ENCODE measurements at places on chromosomes 1 and 21.

- no peak for DNase-seq
Observed at GRCh38 chr21:15820327-15820726, 90.5 kb downstream of the USP25 start.

GRCh38 chr1:239997515-239998311, 94.0 kb upstream of the FMN2 start:
- no peak for DNase-seq

- DNase-seq = no peak
Observed at GRCh38 chr21:39911286-39912199, 44.3 kb downstream of the PCP4 start.

GRCh38 chr1:230851291-230851691, 17.0 kb downstream of the C1orf198 start:
- no peak for DNase-seq

GRCh38 chr1:21099034-21099868, 77.4 kb downstream of the EIF4G3 start:
- DNase-seq = no peak

DNA sequence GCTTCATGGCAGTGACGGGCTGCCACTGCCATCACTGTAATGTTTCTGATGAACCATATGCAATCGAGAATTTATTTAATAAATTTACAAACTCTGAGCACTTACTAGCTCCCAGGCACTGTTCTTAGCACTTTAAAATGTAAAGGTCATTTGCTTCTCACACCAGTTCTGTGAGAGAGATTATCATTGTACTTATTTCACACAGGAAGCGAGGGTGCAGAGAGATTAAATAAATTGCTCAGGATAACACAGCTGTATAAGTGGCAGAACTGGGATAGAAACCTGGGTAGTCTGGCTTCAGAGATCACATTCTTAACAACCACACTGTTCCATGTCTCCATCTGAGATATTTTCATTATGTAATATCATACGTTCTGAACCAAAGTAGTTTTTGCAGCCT, 119.9 kb downstream of the MAST2 start:
- no peak for DNase-seq

DNA sequence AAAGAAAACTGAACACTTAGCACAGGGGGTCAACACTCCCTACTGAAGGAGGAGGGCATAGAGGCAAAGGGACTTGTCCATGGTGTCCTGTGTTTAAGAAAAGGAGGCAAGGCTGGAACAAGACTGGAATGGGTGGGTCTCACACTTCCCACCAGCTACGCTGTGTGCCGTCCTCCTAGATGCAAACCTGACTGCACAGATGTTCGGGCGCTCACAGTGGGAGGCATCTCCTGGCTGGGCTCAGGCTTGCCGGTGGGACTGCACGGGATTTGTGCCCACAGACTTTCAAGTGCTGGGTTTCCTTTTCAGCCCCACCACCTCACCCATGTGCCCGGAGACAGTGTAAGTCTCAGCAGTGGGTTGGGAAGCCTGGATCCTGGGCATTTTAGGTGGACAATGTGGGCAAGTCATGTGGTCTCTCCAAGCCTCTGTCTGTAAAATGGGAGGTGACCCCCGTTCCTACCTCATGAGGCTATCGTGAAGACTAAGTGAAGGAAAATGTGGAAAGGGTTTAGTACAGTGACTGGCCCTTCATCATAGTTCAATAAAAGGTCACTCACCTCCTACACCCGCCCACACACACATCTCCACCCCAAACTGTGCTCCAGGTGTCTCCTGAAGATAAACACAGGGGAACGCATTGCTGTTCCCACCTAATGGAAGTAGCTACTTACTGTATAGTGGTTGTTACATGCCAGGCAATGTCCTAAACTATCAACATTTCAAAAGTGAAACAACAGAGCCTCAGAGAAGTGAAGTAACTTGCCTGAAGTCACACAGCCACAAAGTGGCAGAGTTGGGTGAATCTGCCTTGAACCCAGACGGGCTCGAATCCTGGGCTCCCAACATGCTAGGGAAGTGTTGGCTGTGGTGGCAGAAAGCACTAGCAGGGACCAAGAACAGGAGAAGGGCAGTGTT, 36.0 kb downstream of the ATP1A1 start:
- no peak for DNase-seq

DNA sequence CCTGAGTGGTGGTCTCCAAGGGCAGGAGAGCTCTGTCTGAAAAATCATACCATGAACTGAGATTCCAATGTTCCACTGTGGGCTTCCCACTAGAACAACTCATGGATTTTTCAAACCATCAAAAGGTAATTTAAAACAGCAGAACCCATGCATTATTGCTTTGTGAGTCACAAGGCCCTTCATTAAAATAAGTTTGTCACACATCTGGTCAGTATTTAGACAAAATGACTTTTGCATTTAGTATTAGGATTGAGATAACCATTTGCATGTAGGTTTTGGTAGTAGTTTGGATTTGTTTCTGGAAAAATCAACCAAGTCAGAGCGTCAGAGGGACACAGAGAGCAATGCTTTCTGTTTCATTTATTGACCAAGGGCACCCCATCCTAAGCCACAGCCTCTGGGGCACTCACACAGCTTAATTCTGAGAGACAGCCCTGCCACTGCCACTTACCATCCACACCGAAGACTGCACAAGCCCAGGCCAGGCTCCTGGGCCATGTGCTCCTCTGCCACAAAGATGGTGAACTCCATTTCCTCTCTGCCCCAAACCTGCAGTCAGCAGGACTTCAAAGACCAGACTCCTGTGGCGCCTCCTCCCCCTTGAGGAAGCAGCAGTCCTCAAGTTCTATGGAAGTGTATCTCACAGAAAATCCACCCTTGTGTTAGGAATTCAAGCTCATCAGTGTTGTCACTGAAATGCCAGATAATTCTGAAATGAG, 132.6 kb upstream of the DUSP10 start:
- no peak for DNase-seq

GRCh38 chr1:151419819-151420218, 20.4 kb downstream of the PSMB4 start:
- DNase-seq = no peak

Data from activated CD4-positive, CD25-positive, alpha-beta regulatory T cell treated with anti-CD3 and anti-CD28 coated beads, Interleukin-2, amount 50 U/mL, for 16 hours (primary cell).